ENCODE measurements at places on chromosomes 13 and 19.

DNA sequence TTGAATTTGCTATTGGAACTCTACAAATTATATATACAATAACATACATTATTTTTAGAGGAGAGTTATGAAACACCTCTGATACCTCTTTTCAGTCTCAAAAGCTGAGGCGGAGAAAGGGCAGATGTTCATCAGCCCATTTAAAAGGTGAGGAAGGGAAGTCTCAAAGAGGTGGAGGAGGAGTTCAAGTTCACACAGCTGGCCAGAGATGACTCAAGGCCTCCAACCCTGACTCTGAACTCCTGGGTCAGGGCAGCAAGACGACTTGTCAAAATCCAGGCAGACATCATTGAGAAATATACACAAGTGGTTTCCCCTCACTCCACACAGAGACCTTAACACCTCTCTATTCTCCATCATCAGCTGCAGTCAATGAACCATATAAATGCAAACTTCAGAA lies 2.1 kb downstream of the SIAH3 start:
- no peak for DNase-seq

DNA sequence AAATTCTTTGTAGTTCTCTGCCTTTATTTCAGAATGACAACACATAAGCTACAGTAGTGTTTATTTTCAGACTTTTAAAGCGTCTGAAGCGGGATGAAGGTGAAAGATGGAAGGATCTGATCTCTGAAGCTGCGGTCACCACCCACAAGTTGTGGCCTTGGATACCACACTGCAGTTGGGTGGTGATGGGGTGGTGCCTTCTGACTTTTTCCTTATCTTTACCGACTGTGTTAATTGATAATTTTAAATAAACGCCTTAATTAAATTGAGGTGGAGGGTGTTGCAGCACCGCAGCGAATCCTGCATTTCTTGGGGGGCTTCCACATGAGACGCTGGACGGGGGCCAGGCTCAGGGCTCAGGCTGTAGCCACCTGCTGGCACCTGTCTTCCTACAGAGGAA lies 1.3 kb downstream of the TFDP1 start:
- DNase-seq, result no peak

DNA sequence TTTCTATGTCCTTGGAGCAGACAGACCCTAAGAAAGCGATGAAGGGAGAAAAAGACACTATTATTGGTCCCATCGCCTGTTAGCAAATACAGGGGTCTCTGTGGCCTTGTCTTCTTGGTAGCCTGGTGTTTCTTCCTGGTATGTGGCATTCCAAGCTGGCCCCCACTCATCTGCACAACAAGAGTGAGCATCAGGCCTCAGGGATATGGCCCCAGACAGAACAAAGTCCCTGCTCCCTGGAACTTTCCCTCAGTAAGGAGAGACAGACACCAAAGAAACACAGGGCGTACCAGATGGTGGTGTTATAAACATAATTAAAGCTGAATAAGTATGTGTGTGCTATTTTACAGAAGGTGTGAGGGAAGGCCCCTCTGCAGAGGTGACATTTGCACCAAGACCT lies 48.2 kb upstream of the KPNA3 start:
- DNase-seq, result no peak

- DNase-seq, result no peak
Measured at GRCh38 chr13:83077499-83077898, 804.8 kb downstream of the SLITRK1 start.

DNA sequence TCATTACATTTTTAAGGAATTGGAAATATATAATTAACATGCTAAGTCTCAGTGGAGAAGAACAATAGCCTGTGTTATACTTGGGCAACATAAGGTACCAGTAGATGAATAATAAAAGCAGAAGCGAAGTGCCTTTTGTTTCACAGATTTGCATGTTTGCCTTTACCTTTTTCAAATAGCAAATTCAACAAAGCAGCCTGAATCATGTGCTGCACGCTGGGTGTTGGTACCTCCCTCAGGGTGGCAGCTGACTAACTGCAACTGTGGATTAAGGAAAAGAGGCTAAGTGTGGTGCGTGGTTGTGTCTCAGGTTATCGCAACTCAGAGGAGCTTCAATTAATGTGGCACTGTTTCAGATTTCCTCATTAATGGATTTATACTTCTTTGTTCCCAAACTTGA lies 189.0 kb downstream of the LMO7 start:
- DNase-seq, result no peak

- no peak for DNase-seq
Measured at GRCh38 chr19:801030-801860, 4.0 kb downstream of the PTBP1 start.

DNA sequence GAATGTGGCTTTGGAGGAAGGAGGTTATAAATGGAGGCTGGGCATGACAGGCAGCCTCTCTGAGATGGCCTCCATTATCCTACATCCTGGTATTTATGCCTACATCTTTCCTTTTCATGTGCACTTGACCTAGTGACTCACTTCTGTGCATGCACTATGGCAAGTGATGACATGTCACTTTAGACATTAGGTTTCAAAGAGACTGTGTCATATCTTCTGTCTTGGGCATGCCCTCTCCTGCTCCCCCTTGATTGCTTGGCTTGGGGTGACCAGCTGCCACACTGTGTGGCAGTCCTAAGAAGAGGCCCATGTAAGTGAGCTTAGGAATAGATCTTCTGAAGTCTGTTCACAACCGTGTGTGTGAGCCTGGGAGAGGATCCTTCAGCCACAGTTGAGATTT lies 472.8 kb downstream of the FGF9 start:
- no peak for DNase-seq

DNA sequence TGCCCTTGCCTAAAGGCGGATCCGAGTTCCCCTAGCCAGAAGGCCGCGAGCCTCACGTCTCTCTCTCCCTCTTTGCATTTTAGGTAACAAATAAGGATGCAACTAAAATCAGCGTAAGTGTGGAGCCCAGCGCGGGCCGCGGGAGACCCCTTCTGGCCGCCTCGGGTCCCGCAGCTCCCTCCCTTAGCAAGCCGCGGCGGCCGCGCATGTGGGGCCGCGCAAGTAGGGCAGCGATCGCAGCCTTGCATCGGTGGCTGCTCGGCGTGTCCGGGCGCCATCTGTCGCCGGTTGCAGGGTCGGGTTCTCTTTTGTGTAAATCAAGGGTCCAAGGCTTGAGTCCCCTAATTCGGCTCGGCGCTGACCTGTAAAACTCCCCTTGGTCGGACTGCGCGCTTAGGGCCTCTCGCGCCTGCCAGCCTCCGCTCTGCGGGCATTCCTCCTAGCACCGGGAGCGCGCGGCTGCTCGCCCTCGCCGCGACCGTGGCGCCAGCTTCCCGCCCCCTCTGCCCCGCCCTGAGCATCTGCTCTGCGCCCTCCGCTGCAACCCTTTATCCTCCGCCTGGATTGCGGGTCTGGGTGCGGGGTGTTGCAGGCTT lies 2.7 kb downstream of the VSTM2B start:
- peak; percentile 19 for DNase-seq

DNA sequence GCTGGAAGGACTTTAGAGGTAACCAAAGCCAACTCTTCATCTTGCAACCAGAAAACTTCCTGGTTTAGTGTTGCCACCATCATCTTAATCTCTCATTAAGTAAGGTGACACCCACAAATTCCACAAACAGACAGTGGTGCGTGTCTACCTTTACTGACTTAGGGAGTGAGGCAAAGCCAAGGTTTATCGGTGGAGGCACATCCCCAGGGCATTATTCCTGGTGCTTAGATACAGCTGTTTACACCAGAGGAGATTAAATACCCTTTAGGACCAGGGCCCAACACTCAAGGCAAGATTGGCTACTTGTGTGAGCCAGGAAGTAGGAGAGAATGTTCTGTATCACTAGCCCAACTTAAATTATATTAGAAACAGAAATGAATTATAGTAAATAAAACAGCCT lies 9.5 kb downstream of the STOML3 start:
- no peak for DNase-seq

DNA sequence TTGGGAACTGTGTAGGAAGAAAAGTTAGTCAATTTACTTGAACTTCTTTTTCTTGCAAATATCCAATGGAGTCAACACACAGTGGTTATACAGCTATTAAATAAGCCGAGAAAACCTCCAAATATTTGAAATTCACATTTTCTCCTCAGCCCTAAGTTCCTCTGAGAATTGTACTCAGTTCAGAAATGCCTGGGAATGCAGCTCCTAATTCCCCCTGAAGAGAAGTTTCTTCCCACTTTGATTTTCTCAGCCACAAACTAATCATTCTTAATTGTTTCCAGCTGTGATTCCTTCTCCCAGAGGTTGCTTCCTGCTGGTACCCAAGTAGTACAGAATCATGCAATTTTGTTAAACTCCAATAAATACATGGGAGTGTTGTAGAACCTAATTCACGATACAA lies 246.1 kb upstream of the MIR17HG start:
- DNase-seq, result no peak

DNA sequence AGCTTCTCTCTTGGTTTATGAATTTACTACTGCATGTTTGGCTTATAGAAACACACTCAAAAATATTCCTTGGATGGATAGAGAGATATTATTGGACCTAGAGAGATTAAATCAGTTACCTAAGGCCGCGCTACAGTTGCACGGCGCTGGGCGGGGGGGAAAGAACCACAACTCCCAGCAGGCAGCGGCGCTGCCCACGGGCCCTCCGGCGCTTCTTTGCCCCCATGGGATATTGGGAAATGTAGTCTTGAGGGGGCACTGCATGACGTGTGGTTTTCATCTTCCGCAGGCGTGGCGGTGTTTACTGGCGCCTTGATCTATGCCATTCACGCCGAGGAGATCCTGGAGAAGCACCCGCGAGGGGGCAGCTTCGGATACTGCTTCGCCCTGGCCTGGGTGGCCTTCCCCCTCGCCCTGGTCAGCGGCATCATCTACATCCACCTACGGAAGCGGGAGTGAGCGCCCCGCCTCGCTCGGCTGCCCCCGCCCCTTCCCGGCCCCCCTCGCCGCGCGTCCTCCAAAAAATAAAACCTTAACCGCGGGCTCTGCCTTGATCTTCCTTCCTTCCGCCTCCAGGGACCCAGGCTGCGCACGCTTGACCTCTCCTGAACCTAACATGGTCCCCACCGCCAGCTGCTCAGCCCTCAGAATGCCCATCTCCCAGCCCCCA lies 4.8 kb downstream of the EMP3 start:
- DNase-seq, result peak; percentile 54

- no peak for DNase-seq
Measured at GRCh38 chr19:9700229-9700981, 25.5 kb upstream of the ZNF562 start.

- no peak for DNase-seq
Measured at GRCh38 chr13:50726164-50726563, 117.3 kb downstream of the DLEU7 start.

Data from stimulated activated CD8-positive, alpha-beta memory T cell treated with anti-CD3 and anti-CD28 coated beads, Interleukin-7, amount 100 ng/mL, for 1 hour (primary cell).